NCI-H2227 treated with DMSO at 0.1 percent for 48 hours (cell line): ENCODE measurements at places on chromosomes 5 and 9.

DNA sequence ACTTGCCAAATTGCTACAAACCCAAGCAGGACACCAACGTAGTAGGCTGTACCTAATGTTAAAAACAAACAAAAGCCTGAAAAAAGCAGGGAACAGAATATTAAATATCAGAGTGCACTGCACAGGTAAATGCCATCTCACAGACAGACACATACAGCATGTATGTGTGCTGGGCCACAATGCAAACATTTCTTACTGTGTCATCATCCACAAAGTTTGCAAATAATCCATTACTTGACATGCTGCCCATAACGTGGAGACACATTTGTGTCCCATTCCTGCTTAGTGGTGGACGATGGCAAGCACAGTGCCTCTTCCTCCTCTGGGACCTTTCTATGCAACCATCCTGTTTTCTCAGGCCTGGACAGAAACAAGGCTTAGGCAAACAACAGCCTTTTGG is 44.7 kb downstream of the GOLM1 start:
- DNase-seq, result no peak

DNA sequence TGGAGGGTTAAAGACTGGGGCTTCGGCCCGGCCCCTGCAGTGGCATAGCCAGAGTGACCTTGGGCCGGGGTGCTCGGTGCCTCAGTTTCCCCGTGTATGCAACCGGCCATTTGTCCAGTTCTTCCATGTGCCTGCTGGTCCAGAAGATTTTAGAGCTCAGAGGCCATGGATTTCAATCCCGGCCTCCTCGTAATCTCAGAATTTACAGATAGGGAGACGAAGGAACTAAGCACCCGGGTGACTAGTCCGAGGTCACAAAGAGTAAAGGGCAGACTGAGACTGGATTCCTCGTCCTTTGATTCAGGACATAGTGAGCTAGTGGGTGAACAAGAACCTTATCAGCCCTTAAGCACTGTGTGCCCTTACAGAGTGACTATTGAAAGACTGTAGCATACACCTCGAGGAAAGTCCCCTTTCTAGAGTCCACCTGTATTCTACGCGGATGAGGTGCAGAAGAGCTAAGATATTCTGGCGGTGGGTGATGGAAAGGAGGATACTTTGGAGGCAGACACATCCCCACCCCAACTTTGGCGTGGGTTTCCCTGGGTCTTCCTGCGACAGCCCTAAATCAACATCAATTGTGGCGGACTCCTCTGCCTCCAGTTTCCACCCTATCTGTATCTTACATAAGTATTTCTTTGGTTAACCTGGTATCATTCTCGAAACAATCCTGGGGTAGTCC is 597 bp downstream of the SLC31A1 start:
- no peak for DNase-seq

DNA sequence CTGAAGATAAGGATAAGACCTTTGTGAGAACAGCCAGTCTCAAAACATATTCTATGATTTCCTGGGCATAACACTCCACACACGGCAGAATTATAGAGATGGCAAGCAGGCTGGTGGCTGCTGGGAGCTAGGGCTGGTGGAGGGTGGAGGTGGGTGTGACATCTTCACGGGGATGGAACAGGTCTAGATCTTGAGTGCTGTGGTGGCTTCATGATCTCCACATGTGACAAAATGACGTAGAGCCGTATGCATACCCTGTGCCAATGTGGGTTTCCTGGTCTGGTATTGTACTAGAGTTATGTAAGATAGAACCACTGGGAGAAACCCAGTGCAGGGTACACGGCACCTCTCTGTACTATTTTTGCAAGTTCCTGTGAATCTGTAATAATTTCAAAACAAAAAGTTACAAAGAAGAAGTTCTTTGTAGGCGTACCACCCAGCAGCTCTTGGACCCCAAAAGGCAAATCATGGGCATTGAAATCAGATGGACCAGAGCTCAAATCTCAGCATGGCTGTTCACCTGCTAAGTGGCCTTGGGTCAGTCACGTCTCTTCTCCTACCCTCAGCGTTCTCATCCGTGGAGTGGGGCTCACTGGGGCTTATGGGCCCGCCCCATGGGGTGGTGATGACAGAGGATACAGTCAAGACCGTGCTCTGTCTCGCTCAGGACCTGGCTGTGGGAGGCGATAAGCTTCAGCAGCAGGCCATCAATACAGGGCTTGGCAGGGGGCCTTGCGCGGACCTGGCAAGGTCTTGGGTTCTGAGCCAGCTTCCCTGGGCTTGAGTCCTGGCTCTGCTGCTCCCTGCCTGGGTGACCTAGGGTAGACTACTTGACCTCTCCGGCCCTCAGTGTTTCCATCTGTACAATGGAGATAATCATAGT is 74.7 kb upstream of the UNC5A start:
- no peak for DNase-seq

DNA sequence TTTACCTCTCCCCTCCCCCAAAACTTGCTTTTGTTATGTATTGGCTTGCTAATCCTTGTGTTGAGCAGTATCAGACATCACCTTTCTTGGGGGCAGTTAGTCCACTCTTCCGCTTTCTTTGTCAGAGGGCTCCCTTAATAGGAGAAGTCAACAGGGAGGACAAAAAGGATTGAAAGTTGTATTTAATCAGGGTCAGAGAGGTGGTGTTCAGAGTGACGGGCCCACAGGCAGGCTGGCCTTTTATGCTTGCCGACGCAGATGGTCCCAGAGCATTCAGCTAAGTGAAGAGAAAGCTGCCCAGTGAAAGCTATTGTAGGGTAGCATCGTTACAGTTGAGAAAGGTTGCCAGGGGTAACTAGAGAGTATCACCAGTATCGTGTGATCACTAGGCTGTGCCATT is 131.1 kb downstream of the ZCCHC7 start:
- peak; percentile 7 for DNase-seq

DNA sequence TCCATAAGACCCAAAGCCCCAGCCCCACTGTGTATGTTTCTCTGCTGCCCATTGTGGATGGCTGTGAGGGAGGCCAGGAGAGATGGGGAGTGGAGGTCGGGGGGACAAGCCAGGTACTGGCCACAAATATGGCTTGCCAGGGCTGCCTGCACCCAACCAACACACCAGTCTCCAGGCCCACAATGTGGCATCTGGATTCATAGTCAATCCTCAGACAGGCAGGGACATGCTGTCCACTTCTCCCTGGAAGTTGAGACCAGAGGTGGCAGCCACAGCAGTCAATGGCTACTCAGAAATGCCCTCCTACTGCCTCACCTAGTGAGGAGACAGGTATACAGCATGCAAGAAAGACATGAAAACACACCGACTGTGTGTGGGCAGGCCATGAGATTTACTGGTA is 61.2 kb upstream of the SLC25A51 start:
- DNase-seq, result no peak

GRCh38 chr5:58075907-58076306 is 384.0 kb downstream of the PLK2 start:
- no peak for DNase-seq

GRCh38 chr5:133154274-133155075 is 102.7 kb downstream of the HSPA4 start:
- DNase-seq, result no peak
